ENCODE measurements at places on chromosomes 4 and X.

- DNase-seq: no peak
These were observed 207.4 kb upstream of the CXCL13 start for GRCh38 chr4:77398256-77398655.

GRCh38 chr4:5869966-5870619, 22.8 kb downstream of the CRMP1 start:
- DNase-seq: no peak

DNA sequence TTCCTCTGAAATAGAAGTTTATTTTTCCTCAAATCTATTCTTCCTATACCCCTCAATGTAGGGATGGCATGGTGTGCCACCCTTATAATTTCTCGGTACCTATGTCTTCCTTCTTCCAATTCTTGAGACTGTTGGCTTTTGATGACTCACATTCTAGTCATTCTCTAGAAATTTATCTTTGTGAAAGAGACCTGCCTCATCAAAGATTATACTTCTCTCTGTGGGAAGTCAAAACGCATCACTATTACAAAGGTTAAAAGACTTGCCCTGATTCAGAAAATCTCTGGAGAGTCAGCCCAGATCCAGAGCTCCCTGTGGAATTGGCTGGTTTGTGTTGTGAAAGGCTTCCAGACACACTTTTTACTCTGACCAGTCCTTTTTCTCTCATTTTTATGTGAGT, 65.9 kb upstream of the FSTL5 start:
- DNase-seq: no peak

GRCh38 chr4:107996949-107997788, 7.5 kb downstream of the HADH start:
- DNase-seq: no peak

GRCh38 chr4:67288964-67289363, 256.3 kb downstream of the CENPC start:
- no peak for DNase-seq

- DNase-seq: no peak
These were observed 40.7 kb downstream of the SPATA18 start for GRCh38 chr4:52091801-52092200.

- DNase-seq: no peak
These were observed 484.2 kb upstream of the HS3ST1 start for GRCh38 chr4:11912886-11913285.

DNA sequence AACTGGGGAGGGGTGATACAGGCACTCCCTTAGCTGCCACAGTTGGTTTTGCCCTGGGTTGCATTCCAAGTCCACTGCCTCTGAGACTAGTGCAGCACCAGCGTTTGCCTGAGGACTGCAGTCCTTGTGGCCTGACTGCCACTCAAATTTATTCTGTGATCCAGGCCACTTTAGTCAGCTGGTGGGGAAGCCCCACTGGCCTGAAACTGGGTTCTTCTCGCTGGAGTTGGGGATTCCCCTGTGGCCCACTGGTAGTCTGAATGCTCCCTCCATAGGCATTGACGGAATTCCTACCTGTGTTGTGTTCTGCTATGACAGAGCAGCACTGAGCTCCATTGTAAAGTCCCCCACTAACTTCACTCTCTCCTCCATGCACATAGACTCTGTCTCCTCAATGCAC, 63.8 kb downstream of the PTPN13 start:
- DNase-seq: no peak
